Spinal cord (tissue), 10 donors: ENCODE measurements at places on chromosomes 12 and 14.

DNA sequence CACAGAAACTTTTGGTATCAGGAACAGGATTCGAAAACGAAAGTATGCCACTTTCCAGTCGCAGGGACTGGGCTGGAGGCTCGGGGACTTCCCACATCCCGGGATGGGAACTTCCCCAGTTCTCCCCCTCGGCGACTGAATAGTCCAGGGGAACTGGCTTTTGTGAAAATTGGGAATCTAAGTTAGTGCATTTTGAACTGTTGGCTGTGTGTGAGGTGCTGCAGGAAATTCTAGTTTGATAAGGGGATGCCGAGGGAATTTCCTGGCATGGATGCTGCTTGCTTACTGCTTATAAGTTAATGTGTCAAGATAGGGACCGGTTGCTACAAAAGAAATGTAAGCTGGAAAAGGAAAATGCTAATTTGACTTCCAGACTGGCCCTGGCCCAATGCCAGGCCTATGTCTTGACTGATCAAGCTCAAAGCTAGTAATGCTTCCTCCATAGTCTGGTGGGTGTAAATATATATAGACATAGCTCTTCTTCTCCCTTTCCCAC lies 73.4 kb upstream of the EIF5 start:
- no peak for DNase-seq

GRCh38 chr14:50814161-50814560 lies 16.8 kb downstream of the NIN start:
- DNase-seq: no peak

- no peak for DNase-seq
Measured at GRCh38 chr14:73662487-73662943, 17.7 kb downstream of the DNAL1 start.

- no peak for DNase-seq
Measured at GRCh38 chr14:74980731-74981461, 21.8 kb upstream of the EIF2B2 start.

- DNase-seq: no peak
Measured at GRCh38 chr14:98835051-98835824, 436.8 kb downstream of the BCL11B start.

DNA sequence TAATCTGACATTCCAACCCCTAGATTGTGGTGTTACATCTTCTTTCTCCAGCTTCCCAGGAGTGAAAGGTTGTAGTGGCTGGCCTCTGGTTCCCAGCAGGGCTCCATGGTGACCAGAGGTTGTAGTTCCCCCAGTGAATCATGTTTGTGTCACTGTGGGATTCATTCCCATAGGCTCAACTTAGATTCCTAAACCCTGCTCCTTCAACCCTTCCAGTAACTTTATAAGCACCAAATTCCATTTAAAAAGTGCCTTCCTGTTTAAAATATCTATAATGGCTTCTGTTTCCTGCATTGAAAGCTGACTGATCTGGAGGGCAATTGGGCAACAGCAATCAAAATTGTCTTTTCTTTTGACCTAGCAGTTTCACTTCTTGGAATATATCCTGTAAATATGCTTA lies 40.5 kb upstream of the TBC1D15 start:
- no peak for DNase-seq

GRCh38 chr12:129903092-129903945 lies 506 bp downstream of the TMEM132D start:
- no peak for DNase-seq

DNA sequence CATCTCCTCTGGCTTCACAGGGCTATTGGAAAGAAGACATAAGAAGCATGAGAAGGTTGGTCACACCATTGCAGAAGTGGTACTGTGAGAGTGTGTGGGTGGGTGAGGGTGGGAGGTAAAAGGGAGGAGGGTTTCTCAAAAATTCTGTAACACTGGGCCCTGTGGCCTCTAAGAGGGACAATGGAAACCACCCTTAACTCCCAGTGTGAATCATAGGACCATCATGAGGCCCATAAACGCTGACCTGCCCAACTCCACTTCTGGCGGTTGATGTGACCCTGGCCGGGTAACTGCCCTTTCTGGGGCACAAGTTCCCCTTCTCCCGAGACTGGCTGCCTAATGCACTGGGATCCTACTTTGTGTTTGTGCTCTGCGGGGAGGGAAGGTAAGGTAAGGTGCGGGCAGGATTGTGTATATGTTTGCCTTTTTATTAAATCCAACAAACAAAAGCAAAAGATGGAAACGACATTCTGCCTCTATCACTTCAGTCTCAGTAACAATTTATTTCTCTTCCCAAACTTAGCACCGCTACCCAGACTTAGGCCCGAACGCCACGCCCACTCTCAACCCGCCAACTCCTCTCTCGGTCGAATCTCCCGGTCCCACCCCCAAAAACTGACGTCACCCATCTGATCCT lies 551 bp downstream of the METTL1 start:
- no peak for DNase-seq

DNA sequence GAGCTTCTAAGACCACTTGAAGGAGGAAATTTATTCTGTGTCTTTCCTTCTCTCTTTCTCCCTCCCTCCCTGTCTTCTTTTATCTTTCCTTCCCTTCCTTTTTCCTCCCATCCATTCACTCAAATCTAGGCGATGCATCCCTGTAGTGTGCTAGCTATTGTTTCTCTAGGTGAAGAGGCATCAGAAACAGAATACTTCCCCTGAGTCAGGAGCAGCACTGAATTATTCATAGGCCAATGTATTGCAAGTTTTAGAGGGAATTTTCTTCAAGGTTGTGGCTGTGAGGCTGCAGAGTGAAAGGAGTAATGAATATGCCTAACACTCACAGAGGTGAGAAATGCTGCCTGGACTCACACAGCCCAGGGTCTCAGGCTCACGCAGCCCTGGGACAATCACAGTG lies 23.2 kb downstream of the CCDC177 start:
- DNase-seq: no peak

DNA sequence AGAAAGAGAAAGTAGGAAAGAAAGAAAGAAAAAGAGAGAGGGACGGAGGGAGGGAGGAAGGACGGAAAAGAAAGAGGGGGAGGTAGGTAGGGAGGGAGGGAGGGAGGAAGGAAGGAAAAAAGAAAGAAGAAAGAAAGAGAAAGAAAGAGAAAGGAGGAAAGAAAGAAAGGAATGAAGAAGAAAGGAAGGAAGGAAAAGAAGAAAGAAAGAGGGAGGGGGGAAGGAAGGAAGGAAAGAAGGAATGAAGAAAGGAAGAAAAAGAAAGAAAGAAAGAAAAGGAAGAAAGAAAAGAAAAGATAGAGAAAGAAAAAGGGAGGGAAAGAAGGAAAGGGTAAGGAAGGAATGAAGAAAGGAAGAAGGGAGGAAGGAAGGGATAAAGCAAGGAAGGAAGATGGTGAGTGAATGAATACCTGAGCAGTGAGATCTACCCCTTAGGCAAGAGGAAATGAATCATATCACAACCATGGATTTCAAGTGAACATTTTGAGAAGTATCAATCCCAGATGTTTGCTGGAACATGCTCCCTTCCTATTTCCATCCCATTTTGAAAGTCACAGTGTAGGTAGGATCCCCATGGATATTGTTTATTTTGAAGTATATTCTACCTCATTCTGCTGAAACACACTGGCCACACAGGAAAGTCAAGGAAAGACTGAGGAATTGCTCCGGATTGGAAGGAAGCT lies 639.4 kb upstream of the TBX3 start:
- no peak for DNase-seq

- DNase-seq: no peak
Measured at GRCh38 chr14:106528717-106529116, 1002.3 kb downstream of the TMEM121 start.

GRCh38 chr12:48029491-48030172 lies 25.4 kb upstream of the COL2A1 start:
- no peak for DNase-seq

- DNase-seq: no peak
Measured at GRCh38 chr12:32650508-32650907, 28.6 kb upstream of the DNM1L start.

- DNase-seq: no peak
Measured at GRCh38 chr14:58200480-58200841, 512 bp downstream of the ACTR10 start.
